ENCODE measurements at places on chromosomes 2 and 18.

GRCh38 chr2:188984065-188984491, 9.9 kb downstream of the COL3A1 start:
- peak; percentile 48 for DNase-seq
- H3K4me1 ChIP-seq = no peaks in the 10 kb centered on the region
- no peaks in the 10 kb centered on the region for H3K27me3 ChIP-seq
- H3K4me3 ChIP-seq = no peak overlapping the region

DNA sequence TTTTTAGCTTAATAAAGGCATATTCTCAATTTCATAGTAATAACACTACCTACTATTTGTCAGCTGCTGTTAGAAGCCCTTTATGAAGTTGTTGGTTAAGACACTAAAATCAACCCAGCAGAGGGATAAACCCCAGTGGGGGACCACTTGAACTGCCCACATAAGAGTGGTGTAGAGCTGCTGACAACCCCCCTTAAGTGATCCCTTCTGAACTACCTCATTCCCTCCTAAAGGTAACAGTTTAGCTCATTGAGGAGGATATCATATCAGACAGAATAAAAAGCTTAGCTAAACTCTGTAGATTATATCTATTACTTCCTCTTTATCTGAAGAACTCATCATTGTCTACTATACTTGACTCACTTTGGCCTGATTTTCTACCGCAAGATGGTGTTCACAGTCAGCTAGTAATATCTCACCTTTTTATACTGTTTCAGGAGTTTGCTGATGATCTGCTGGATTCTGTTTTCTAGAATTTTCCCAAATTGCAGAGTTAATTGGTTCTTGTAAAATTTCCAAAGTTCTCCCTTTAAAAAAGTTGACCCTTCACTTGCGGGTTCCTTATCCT, 16.2 kb downstream of the GALM start:
- H3K4me1 ChIP-seq = peaks cover 4% of the 10 kb centered on the region
- no peak overlapping the region for H3K27ac ChIP-seq
- DNase-seq = no peak
- no peak overlapping the region for H3K4me3 ChIP-seq

- DNase-seq = no peak
- no peaks in the 10 kb centered on the region for H3K36me3 ChIP-seq
- no peak overlapping the region for H3K4me3 ChIP-seq
- H3K27me3 ChIP-seq = no peaks in the 10 kb centered on the region
- no peak overlapping the region for H3K27ac ChIP-seq
- no peaks in the 10 kb centered on the region for H3K4me1 ChIP-seq
Observed at GRCh38 chr18:54316071-54316820, 41.4 kb downstream of the STARD6 start.

- H3K36me3 ChIP-seq = no peaks in the 10 kb centered on the region
- H3K4me3 ChIP-seq = no peak overlapping the region
- H3K27me3 ChIP-seq = no peaks in the 10 kb centered on the region
Observed at GRCh38 chr2:99772591-99773331, 282.9 kb upstream of the REV1 start.

DNA sequence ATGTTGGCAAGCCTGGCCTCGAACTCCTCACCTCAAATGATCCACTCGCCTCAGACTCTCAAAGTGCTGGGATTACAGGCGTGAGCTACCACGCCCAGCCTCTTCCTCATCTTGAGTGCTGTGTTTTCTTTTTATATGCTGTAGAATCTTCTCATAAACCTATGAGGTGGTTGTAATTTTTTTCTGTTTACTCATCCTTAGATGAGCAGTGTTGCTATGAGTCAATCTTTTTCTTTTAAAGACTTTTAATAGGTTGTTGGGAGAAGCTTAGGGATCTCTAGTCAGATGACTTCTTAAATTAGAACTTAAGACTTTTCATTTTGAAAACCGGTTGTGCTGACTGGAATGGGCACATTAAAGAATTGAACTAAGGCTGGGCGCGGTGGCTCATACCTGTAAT, 8.7 kb upstream of the AAK1 start:
- H3K27me3 ChIP-seq = no peaks in the 10 kb centered on the region
- H3K36me3 ChIP-seq = no peaks in the 10 kb centered on the region
- H3K4me1 ChIP-seq = peaks cover 9% of the 10 kb centered on the region
- H3K4me3 ChIP-seq = peak overlapping the region; percentile 34
- peak; percentile 62 for DNase-seq

GRCh38 chr2:17416884-17417391, 101.3 kb downstream of the RAD51AP2 start:
- H3K4me1 ChIP-seq = peaks cover 20% of the 10 kb centered on the region
- H3K4me3 ChIP-seq = no peak overlapping the region
- H3K27ac ChIP-seq = peak overlapping the region; percentile 88
- peak; percentile 94 for DNase-seq

DNA sequence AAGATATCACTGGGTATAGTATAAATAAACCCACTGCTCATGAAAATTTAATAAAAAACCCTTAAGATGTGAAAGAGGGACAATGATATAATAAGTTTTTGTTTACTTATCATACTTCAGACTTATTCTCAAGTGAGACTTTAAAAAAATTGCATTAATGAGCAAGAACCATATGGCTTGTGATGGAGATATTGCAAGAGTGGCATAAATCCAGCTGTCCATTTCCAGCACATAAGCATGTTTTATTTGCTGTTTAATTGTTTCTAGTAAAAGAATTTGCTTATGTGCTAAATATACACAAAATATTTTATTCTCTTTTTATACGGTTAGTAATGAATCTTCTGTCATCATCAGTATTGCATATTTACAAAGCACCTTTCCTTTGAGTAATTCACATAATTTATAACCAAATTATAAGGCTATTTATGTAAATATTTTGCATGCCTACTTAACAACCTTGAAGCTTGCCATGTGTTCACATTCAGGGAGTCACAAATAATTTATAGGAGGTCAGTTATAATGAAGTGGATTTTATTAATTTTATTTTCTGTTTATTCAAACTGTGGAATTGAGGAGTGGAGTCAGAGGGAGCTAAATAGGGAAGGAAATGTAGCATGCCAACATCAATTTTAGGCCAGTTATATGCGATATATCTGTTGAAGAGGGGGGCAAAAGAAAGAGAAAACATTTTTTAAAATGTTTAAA, 318.5 kb upstream of the CWC22 start:
- no peak overlapping the region for H3K4me3 ChIP-seq
- no peak for DNase-seq
- no peaks in the 10 kb centered on the region for H3K36me3 ChIP-seq

DNA sequence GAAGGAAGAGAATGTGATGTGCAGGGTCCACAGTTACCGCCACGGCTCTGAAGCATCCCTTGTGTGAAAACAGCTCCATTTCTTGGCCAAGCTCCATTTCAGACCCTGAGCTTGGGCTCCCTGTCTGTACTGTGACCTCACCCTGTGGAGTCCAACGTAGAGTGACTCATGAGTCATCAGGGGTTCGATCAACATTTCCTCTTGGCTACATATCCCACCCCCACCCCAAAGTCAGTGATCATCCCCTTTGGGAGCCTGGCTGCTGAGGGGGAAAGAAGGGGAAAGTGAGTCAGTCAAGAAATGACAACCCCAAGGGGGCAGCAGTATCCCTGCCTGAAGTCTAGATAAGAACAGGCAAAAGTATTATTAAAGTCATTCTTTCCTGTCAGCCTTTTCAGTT, 62.2 kb downstream of the PAPOLG start:
- H3K4me3 ChIP-seq = no peak overlapping the region
- H3K27me3 ChIP-seq = peaks cover 25% of the 10 kb centered on the region
- no peaks in the 10 kb centered on the region for H3K36me3 ChIP-seq

DNA sequence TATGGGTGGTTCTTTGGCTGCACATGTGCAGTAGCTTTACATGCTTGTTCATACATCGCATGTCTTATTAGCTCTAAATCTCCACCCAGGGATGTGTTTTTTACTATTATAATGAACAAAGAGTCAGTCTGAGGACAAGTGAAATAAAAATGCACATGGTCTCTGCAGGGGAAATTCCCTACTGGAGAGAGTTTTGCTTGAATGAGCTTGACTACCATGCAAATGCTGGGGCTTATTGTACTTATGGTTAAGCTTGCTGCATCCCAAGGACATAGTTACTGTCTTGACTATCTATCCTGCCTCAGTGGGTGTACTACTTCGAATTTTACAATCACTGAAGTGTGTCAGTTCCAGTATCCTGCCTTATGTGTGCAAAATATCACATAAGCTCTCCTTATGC, 362.7 kb downstream of the TDRD15 start:
- no peak overlapping the region for H3K27ac ChIP-seq
- no peaks in the 10 kb centered on the region for H3K27me3 ChIP-seq
- no peaks in the 10 kb centered on the region for H3K4me1 ChIP-seq

GRCh38 chr2:12847694-12848575, 131.2 kb downstream of the TRIB2 start:
- no peak for DNase-seq
- no peak overlapping the region for H3K4me3 ChIP-seq
- H3K27me3 ChIP-seq = no peaks in the 10 kb centered on the region
- no peak overlapping the region for H3K27ac ChIP-seq
- H3K36me3 ChIP-seq = no peaks in the 10 kb centered on the region

GRCh38 chr2:9982248-9982647, 30.8 kb downstream of the GRHL1 start:
- peaks cover 6% of the 10 kb centered on the region for H3K36me3 ChIP-seq
- no peaks in the 10 kb centered on the region for H3K27me3 ChIP-seq
- H3K27ac ChIP-seq = no peak overlapping the region
- H3K4me3 ChIP-seq = no peak overlapping the region

- H3K36me3 ChIP-seq = no peaks in the 10 kb centered on the region
- no peak overlapping the region for H3K4me3 ChIP-seq
- H3K27me3 ChIP-seq = no peaks in the 10 kb centered on the region
- H3K27ac ChIP-seq = no peak overlapping the region
Observed at GRCh38 chr18:610214-610928, 13.6 kb downstream of the CLUL1 start.

GRCh38 chr18:35525795-35526494, 28.2 kb upstream of the INO80C start:
- peak overlapping the region; percentile 64 for H3K4me3 ChIP-seq
- H3K36me3 ChIP-seq = no peaks in the 10 kb centered on the region
- H3K27me3 ChIP-seq = no peaks in the 10 kb centered on the region
- peak overlapping the region; percentile 24 for H3K27ac ChIP-seq
- no peak for DNase-seq
- H3K4me1 ChIP-seq = peaks cover 22% of the 10 kb centered on the region

DNA sequence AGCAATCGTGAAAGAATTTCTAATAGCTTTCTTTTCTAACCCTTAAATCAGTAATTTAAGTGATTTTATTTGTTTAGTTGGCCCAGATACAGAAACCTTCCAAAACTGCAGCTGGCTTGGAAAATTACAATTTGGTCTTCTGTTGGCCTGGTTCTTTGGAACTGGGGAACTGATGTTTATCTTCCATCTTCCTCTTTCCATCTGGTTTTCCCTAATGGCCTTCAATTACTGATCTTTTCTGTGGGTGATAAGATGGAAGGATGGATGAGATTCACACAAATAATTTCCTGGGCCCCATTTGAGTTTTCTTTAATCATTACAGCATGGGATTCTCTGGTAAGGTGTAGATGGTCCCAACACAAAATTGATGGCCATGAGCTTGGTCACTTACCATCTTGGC, 106.5 kb upstream of the CHRNA1 start:
- no peaks in the 10 kb centered on the region for H3K36me3 ChIP-seq
- no peak overlapping the region for H3K4me3 ChIP-seq
- no peak for DNase-seq
- H3K4me1 ChIP-seq = no peaks in the 10 kb centered on the region

GRCh38 chr18:44599412-44599811, 81.3 kb upstream of the SETBP1 start:
- H3K36me3 ChIP-seq = peaks cover 7% of the 10 kb centered on the region
- H3K27me3 ChIP-seq = no peaks in the 10 kb centered on the region
- no peak overlapping the region for H3K4me3 ChIP-seq
- peak; percentile 52 for DNase-seq

- no peak for DNase-seq
- no peaks in the 10 kb centered on the region for H3K27me3 ChIP-seq
- H3K27ac ChIP-seq = no peak overlapping the region
- no peaks in the 10 kb centered on the region for H3K36me3 ChIP-seq
- no peak overlapping the region for H3K4me3 ChIP-seq
Observed at GRCh38 chr2:142721015-142721414, 156.4 kb upstream of the KYNU start.

DNA sequence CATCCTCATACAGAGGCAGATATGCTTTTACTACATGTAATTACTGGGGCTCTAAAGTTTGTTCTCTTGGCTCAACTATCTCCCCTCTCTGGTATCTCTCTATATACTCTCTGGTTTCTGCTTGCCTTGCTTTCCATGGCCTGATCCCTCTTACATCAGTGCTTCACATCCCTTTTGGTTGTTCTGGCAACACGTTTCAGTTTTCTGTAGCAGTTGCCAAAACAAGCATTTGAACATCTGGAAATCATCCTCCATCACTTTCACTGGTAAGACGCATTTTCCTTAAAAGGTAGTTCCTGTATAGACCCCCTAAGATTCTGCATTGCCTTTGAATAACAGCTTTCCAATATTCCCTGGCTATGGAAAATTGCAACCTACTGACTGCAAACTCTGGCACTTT, 25.9 kb downstream of the COL5A2 start:
- H3K27ac ChIP-seq = no peak overlapping the region
- H3K36me3 ChIP-seq = no peaks in the 10 kb centered on the region
- no peaks in the 10 kb centered on the region for H3K27me3 ChIP-seq
- H3K4me1 ChIP-seq = peaks cover 10% of the 10 kb centered on the region
- no peak for DNase-seq

- no peak for DNase-seq
- H3K27me3 ChIP-seq = peaks cover 34% of the 10 kb centered on the region
- no peaks in the 10 kb centered on the region for H3K4me1 ChIP-seq
Observed at GRCh38 chr2:1914541-1915165, 170.3 kb upstream of the PXDN start.

DNA sequence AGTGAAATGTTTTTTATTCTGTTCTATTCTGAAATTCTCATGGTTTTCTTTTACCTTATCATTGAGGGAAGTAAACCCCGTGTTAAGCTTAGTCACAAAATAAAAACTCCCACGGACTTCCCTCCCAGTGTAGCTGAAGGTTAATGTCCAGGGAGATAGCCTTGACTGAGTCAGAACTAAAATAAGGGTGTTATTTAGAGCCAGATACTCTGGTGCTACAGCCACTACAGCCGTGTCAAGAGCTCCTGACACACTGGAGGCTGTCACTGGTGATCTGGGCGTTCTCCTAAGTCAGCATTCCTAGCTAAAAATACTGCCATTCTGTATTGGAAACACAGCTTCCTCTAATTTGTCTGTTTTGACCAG, 82.0 kb upstream of the RANBP2 start:
- DNase-seq = peak; percentile 46
- H3K4me3 ChIP-seq = no peak overlapping the region
- H3K27me3 ChIP-seq = no peaks in the 10 kb centered on the region
- peaks cover 7% of the 10 kb centered on the region for H3K36me3 ChIP-seq
- H3K4me1 ChIP-seq = peaks cover 38% of the 10 kb centered on the region

DNA sequence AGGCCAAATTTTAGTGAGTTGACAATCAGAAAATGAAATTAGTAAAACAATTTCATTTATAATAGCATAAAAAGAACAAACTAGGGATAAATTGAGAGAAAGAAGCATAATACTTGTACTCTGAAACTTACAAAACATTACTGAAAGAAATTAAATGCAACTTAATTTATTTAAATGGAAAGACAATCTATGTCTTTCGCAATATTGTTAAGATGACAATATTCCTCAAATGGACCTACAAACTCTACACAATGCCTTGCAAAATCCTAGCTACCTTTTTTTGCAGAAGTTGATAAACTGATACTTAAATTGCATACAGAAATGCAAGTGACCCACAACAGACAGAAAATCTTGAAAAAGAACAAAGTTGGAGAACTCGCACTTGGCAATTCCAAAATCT, 9.1 kb downstream of the EPG5 start:
- H3K4me1 ChIP-seq = peaks cover 57% of the 10 kb centered on the region
- DNase-seq = no peak
- no peak overlapping the region for H3K4me3 ChIP-seq
- peaks cover 35% of the 10 kb centered on the region for H3K36me3 ChIP-seq
- no peaks in the 10 kb centered on the region for H3K27me3 ChIP-seq

GRCh38 chr2:226715347-226715990, 84.2 kb downstream of the IRS1 start:
- DNase-seq = no peak
- H3K4me1 ChIP-seq = no peaks in the 10 kb centered on the region
- H3K27ac ChIP-seq = no peak overlapping the region
- H3K36me3 ChIP-seq = no peaks in the 10 kb centered on the region
- H3K4me3 ChIP-seq = no peak overlapping the region
